ENCODE measurements at places on chromosomes 1 and 21.

GRCh38 chr1:16020325-16020724 lies 1.5 kb upstream of the CLCNKA start:
- no peak for DNase-seq

DNA sequence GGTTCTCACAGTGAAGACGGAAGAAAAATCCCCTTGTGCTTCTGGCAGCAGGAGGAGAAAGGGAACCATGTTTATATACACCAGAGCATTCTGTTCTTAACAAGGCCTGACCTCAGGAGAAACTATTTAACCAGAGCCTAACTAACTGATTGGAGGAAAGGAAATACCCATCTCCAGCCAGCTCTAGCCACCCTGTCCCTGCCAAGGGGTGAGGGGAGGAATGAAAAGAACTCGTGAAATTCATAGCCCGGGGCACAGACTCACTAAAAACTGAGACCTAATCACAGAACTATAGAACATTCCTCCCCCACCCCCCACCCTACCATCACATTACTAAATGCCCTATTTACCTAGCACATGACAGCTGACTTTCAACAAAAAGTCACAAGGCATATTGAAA lies 65.0 kb downstream of the KCNH1 start:
- DNase-seq: no peak

DNA sequence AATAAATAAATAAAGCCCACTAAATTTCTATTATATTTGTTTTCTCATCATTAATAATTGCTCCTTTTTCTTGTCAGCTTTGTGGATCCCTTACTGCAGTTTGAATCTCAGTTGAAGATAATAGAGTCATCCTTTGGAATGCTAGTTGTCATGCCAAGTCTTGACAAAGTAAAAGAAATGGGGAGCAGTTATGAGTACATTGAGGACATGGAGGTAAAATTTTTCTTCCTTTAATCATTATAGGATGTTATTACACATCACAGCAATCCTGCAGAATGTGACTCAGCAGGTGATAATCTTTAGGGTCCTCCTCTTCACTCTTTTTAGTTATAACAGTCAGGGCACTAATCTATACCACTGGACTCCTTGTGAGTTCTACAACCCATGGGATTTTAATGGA lies 24.1 kb downstream of the MROH9 start:
- no peak for DNase-seq

GRCh38 chr21:46624050-46624449 lies 11.4 kb upstream of the PRMT2 start:
- DNase-seq: no peak

GRCh38 chr1:165497069-165498013 lies 46.5 kb upstream of the LRRC52 start:
- DNase-seq: no peak

DNA sequence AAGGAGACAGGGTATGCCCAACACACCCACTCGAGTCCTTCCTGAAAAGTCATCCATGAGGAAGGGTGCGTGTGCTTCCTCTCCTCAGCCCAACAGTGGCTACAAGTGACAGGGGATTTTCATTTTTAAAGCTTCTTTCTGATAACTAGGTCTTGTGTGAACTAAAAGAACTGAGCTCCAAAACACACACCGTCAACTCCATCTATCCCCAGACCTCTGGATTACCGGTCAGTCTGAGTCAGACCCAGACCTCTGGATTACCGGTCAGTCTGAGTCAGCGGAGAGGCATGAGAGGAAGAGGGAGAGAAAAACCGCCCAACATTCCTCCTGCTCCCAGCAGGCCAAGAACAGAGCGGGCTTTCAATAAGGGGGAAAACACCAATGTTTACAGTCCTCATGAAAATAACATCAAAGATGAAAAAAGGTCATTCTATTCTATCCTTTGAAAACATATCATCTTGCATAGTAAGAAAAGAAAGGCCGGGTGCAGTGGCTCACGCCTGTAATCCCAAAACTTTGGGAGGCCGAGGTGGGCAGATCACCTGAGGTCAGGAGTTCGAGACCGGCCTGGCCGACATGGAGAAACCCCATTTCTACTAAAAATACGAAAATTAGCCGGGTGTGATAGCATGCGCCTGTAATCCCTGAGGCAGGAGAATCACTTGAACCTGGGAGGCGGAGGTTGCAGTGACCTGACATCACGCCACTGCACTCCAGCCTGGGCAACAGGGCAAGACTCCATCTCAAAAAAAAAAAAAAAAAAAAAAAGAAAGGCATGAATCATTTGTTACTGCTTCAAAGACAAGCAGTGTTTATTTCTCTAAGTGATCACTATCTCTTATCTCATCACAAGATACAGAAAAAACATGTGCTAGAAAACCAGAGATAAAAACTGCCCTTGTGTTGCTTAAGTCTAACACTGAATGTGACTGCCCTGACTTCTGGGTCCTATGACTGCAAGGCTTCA lies 3.4 kb downstream of the PTTG1IP start:
- no peak for DNase-seq

DNA sequence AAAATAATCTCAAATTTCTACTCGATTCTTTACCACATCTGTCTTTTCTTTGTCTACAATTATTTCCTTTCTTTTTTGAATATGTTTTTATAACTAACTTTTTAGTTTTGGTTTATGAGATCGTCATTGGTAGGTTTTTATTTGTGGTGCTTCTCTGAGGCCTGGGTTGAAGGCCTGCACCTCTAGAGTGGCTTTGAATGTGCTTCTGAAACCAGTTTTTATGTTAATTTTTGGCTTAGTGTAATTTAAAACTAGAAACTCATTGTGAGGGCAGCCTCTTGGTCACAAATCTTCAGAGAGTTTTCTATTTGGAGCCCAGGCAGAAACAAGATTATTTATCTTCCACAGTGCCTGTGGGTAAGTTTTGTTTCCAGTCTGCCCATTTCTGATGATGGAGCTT lies 187.0 kb downstream of the GPATCH2 start:
- DNase-seq: no peak

- no peak for DNase-seq
Observed at GRCh38 chr1:94063379-94063778, 57.6 kb downstream of the ABCA4 start.

- no peak for DNase-seq
Observed at GRCh38 chr1:58726581-58726980, 26.7 kb upstream of the MYSM1 start.

DNA sequence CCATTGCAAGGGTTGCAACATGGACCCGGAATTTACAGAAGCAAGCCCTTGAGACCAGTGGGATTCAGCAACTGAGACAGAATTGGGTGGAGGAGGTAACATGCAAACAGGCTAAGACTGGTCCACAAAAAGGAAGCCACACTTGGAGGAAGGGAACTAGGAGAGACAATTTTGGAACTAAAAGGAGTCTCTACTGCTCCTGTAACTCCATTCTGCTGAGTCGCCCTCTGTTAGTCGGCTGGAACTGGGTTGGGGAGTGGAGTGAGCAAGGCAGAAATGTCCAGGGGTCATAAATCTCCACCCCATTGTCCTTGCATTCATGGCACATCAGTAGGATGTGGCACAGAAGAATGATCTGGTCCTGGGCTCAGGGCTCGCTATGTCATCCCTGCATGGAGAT lies 5.1 kb downstream of the LAMB3 start:
- no peak for DNase-seq

GRCh38 chr1:209755926-209756614 lies at the start of gene TRAF3IP3:
Gene TRAF3IP3 (plus strand): TSS chr1:209756053. CDS start chr1:209760040, 3,987 bp downstream.
- peak; percentile 63 for DNase-seq

DNA sequence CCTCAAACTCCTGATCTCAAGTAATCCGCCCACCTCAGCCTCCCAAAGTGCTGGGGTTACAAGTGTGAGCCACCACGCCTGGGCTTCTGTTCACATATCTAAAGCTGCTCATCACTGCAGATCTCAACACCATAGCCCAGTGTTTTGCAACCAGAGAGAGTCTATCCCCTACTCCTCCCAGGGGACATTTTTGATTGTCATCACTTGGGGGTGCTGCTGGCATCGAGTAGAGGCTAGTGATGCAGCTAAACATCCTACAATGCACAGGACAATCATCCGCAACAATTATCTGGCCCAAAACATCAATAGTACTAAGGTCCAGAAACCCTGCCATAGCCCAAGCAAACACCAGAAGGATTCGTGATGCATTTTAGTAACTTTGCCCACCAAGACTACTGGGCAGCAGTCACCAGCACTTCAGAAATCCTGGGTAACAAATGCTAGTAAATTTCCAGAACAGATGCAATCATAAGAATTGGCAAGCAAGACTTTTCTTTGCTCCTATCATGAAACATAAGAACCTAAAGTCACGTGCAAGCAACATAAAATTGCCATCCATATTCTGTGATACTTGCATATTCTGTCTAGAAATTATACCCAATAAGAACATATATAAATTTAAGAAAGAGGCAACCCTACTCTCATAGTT lies 159.2 kb downstream of the APP start:
- no peak for DNase-seq

GRCh38 chr1:16119504-16119903 lies 36.4 kb downstream of the EPHA2 start:
- no peak for DNase-seq

DNA sequence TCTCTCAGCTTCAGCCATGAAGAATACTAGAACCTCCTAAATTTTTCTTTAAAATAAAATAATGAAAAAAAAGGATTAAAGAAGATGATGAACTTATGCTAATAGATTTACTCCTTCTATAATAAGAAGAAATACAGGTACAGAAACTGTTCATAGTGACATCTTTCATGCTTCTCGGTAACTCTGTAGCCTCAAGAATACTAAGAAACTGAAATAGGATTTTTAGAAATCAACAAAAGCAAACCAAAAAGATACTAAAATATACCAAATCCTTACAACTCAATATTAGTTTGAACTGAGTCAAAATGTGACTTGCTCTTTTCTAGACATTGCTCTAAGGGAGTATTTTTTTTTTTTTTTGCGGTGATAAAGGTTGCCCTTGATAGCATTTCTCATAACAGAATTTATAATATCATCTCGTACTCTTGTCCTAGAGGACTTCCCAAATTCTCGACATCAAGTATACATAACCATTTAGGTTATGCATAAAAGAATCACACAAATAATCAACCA lies 42.8 kb downstream of the ZZZ3 start:
- no peak for DNase-seq

GRCh38 chr1:55468142-55468795 lies 253.1 kb upstream of the USP24 start:
- no peak for DNase-seq

DNA sequence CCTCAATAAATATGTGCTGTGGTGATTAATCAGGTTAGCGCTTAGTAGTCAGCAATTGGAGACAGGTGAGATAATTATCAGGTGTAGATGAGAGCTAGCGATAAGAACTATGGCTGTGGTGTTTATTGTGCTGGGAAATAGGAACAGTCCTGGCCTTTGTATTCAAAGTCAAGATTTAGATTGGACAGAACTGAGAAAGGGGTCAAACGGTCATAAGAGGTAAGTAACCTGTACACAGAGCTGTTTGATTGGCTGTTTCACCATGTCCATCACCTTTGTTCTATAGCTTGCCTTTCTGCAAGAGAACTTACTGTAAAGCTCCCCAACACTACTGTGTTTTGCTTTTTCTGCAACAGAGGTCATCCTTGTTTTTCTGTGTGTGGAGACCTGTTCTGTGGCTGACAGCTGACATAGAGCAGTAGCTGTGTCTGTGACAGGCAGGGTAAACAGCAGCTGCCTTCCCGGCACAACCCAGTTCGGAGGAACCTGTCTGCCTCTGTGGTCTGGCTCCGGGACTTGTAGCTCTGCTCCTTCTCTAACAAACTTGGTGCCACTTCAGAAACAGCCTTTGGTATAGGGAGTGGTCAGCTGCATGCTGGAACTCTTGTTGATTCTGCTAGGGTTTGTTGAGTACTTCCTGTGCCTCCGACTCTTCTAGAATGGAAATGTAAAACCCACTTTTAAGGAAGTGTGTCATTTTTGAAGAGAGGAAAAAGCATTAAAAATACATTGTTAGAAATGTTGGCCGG lies 21.1 kb upstream of the CDC42 start:
- no peak for DNase-seq

DNA sequence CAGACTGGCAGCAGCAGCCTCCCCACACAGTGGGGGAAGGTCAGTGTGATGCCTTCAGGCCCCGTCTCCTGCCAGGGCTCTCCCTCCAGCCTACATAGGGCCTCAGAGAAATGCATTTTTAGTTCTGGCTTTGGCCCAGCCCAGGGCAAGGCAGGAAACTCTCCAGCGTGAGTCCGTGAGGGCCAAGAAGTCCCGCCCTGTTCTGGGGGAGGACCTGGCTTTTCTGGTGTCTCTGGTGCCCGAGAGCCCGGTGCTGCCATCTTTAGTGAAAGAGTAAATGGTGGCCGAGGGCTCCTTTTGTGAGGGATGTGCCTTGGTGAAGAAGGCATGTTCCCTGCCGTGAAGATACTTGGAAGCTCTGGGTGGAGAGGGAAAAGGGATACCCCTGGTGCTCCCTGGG lies 14.8 kb upstream of the DIP2A start:
- no peak for DNase-seq

DNA sequence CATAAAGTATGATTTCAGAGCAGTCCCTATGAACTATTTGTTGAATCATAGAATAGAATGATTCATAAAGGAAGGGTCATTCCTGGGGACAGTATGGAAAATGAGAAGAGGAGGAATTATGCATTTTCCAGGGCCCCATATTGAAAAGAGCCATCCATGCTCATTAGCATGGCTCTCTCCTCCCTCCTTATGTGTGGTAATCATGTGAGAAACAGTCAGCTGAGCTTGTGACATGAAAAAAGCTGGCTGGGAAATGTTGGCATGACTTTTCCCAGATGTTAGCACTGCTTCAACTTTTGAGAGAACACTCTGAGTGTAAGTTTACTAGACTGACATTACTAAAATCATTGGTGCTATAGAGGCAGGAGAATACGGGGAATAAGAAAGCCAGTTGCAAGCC lies 16.1 kb downstream of the TRIM67 start:
- DNase-seq: no peak

- DNase-seq: no peak
Observed at GRCh38 chr1:192002063-192002462, 156.2 kb upstream of the RGS18 start.

DNA sequence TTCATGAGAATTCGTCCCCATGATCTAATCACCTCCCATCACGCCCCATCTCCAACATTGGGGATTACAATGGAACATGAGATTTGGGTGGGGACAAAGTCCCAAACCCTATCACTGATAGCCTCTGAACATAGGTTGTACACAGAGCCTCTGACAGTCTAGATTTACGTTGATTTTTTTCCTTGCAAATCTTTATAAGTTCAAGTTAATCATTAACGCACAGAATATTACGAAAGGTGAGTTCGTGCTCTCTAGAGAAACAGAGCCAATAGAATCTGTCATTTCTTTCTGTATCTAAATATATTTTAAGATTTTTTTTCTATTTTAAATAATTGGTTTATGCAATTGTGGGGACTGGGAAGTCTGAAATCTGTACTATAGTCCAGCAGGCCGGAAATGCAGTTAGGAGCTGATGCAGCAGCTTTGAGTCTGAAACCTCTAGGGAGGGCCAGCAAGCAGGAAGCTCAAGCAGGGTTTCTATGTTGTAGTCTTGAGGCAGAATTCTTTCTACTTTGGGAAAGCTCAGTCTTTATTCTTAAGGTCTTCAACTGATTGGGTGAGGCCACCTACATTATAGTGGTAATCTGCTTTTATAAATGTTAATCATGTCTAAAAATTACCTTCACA lies 61.0 kb downstream of the SELENOF start:
- no peak for DNase-seq

DNA sequence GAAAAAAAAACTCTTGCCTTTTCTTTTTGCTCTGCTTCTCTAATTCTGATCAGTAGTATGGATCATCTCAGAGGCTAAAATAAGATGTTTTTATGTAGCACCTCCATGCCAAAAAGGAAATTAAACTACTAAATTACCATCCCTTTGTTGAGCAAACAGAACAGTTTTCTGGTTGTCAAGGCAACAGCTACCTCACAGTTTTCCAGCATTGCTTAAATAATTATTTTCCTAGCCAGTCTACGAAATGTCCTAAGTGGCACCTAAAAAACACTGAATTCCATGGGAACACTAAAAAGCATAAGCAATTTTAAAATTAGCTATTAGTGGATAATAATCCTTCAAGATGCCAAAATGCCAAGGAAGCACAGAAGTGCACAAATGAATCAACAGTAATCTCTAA lies 61.7 kb downstream of the ARID4B start:
- DNase-seq: no peak

All from T follicular helper cell (primary cell).